HepG2 (cell line): ENCODE measurements at places on chromosomes 7 and 10. TPM values are rescaled to one million over a fixed set of nuclear protein-coding genes. Genes with fewer than 3 reads are reported as not detected.

DNA sequence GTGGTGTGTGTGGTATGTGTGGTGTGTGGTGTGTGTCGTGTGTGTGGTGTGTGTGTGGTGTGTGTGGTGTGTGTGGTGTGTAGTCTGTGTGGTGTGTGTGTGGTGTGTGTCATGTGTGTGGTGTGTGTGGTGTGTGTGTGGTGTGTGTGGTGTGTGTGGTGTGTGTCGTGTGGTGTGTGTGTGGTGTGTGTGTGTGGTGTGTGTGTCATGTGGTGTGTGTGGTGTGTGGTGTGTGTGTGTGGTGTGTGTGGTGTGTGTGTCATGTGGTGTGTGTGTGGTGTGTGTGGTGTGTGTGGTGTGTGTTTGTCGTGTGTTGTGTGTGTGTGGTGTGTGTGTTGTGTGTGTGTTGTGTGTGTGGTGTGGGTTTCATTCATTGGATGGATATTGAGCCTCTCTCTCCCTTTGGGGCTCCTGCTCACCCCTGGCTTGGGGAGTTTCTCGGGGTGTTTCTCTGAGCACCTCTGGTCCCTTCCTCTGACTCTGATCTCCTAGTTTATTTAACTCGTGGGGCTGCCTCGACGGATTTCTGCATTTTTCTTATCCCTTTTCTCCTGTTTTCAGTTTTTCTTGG lies 145.8 kb downstream of the DNAJB6 start:
- H3K36me3 ChIP-seq = no peaks in the 10 kb centered on the region
- H3K4me1 ChIP-seq = no peaks in the 10 kb centered on the region
- no peak for DNase-seq
- no peak overlapping the region for H3K27ac ChIP-seq

- no peak overlapping the region for H3K4me3 ChIP-seq
- no peaks in the 10 kb centered on the region for H3K36me3 ChIP-seq
- DNase-seq = no peak
- H3K4me1 ChIP-seq = no peaks in the 10 kb centered on the region
These were observed 604.8 kb upstream of the PFKP start for GRCh38 chr10:2462581-2462980.

The EBF3 gene
- not detected in 2 replicates for total RNA-seq

DNA sequence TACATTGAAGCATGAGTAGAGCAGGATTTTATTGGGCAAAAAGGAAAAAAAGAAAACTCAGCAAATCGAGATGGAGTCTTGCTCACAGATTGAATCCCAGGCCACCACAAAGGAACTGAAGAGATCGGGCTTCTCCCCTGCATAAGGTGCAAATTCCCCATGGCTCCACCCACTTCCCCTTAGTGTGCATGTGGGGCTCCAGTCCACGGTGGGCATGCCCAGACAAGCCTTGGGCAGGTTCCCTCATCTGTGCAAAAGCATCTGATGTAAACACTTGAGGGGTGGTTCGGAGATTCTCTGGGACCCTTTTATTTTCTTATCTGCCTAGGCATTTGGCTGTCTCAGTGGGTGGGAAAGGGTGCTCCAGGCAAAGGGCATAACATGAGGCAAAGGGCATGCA lies 150.7 kb downstream of the CFTR start:
- H3K27ac ChIP-seq = no peak overlapping the region
- H3K4me1 ChIP-seq = peaks cover 5% of the 10 kb centered on the region; the same call in 1 of the 2 replicates
- H3K36me3 ChIP-seq = no peaks in the 10 kb centered on the region
- H3K4me3 ChIP-seq = no peak overlapping the region
- H3K27me3 ChIP-seq = no peaks in the 10 kb centered on the region
